Thoracic aorta (tissue), 2 donors: ENCODE measurements at places on chromosomes 16 and 17.

GRCh38 chr16:66651474-66651765 lies 45.1 kb downstream of the CMTM4 start:
- no peak for DNase-seq

DNA sequence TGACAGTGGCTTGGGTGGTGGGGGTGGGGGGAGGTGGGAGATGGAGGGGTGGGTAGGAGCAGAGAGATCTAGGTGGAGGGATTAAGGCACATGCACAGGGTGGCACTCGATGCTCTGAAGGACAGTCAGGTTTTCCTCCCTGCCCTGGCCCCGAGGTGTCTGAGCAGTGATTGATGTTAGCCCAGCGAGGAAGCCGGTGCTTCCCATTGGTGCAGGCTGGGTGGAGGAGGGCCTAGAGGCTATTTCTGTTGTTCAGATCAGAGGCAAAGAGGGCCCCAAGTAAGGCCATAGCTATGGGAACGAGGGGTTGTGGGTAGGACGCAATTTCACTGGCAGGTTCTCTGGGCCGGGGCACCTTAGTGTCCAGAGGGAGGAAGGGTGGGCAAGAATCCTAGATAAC lies 23.1 kb downstream of the CACNA1G start:
- no peak for DNase-seq

DNA sequence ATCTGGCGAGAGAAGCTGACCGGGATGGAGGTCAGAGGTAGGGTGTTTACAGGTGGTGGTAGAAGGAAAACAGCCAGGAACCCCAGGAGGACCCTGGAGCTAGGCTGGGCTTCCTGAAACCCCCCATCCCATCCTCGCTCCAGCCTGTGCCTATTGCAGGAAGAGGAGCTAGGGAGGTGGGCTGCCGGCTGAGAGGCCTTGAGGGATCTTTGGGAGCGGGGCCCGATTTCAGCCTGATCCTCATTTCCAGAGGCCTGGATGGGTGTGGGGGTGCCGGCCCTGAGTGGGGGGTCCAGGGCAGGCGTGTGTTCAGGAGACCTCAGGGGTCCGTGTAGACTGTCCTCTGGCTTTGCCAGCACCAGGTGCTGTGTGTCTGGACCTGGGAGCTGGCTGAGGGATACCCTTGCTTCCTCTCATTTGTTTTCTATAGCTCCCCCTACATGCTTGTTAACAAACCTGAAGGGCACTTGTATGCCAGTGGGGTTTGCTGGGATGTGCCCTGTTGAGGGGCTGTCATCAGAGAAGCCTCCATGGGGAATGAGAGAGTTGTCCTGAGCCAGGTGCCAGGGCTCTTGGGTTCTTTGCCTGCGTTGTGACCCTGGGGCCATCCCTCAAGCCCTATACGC lies 18.9 kb upstream of the RAP1GAP2 start:
- DNase-seq = no peak

GRCh38 chr17:57739402-57740234 lies 5.5 kb downstream of the CCDC182 start:
- DNase-seq = no peak

DNA sequence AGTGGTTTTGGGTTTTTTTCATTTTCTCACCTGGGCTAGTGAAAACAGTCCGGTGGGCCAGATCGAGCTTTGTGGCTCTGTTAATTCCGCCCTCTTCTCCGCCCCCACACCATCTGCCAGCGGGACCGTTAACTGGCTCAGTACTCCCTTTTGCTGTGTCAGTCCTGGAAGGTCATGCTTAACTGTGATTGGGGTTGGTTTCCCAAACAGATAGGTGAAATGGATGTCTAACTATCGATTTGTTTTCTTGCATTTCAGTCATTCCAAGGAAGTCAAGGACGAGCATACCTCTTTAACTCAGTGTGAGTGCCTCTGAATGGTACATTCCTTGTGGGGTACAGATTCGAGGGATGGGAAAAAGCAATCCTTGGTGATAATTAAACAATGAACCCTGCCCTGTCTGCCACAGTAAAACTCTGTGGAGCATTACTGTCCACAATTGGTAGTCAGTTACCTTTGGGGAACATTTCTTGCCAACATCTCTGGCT lies 56.7 kb downstream of the YPEL2 start:
- no peak for DNase-seq

DNA sequence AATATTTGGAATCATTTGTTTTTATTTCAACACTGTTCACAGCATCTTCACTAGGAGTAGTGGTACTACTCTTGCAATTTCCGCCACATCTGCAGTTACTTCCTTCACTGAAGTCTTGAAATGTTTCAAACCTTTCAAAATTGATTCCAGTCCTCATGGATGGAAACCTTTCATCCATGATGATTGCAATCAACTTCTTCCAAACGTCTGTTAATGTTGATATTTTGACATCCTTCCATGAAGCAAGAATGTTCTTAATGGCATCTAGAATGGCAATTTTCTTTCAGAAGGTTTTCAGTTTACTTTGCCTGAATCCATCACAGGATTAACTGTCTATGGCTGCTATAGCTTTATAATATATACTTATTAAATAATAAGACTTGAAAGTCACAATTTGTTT lies 736.8 kb upstream of the CA10 start:
- DNase-seq = no peak

DNA sequence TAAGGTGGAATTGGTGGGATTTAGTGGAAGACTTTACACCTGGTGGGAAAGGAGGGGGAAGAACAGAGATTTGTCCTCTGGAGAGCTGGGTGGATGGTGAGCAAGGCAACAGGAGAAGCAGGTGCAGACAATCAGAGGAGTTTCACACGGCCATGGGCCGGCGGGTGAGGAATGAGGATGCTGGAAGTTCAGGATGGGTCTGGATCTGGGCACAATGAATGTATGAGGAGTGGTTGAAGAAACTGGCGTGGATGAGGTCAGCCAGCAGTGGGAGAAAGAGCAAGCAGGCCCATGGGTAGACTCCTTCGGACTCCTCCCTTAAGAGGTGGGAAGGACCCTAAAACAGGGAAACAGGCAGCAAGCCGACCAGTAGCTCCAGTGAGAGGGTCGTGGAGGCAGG lies 10.1 kb upstream of the MNT start:
- no peak for DNase-seq

GRCh38 chr17:7894866-7895265 lies 6.3 kb downstream of the CHD3 start:
- DNase-seq = no peak

GRCh38 chr17:77675411-77675810 lies 283.1 kb upstream of the TNRC6C start:
- no peak for DNase-seq

DNA sequence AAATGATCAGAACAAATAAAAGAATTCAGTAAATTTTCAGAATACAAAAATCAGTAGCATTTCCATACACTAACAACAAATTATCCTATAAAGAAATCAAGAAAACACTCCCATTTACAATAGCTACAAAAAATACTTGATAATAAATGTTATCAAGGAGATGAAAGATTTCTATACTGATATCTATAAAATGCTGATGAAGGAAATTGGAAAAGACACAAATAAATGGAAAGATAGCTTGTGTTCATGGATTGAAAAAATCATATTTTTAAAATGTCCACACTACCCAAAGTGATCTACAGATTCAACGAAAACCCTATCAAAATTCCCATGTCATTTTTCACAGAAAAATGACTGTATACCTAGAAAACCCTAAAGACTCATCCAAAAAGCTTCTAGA lies 18.1 kb downstream of the SLFN12 start:
- DNase-seq = no peak

DNA sequence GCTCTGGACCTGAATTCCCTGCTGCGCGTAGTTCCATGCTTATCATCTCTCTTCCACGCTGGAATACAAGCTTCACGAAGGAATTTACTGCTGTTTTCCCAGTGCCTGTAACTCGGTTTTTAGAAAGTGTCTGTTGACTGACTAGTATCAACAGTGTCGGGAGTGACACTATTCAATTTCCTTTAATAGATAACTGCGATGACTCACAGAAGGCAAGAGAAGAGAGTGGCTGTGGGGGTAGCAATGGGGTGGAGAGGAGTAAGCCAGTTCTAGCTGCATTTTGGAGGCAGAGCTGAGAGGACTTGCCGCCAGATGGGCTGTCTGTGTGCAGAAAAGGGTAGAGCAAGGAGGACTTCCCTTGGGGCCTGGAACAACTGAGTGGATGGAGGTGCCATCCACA lies 25.2 kb downstream of the B4GALNT2 start:
- no peak for DNase-seq

- DNase-seq = no peak
These were observed 45.4 kb upstream of the EMP2 start for GRCh38 chr16:10625595-10626357.

DNA sequence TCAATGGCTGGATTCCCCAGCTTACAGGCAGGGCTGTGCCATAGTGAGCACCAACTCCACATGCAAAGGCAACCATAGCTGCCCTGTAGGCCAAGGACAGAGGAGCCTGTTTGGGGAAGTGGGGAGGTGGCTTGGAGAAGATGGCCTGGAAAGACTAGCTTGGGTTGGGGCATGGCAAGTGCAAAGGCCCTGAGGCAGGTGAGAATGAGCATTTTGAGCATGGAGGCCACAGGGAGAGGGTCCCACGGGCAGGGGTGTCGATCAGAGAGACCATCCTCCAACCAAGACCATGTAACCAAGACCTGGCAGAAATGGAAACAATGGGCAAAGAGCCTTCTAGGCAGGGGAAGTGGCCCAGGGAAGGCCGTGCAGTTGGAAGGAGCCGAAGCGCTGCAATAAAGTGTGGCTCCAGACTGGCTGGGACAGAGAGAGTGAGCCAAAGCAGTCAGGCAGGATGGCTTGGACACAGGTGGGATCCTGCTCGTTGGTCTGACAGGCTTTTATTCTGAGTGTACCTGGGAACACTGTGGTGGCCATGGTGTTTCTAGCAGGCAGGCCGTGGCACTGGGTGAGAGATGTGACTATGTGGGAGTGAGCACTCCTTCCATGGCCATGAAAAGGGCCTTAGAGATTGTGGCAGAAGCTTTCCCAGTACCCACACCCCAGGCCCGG lies 24.8 kb upstream of the MPRIP start:
- no peak for DNase-seq

DNA sequence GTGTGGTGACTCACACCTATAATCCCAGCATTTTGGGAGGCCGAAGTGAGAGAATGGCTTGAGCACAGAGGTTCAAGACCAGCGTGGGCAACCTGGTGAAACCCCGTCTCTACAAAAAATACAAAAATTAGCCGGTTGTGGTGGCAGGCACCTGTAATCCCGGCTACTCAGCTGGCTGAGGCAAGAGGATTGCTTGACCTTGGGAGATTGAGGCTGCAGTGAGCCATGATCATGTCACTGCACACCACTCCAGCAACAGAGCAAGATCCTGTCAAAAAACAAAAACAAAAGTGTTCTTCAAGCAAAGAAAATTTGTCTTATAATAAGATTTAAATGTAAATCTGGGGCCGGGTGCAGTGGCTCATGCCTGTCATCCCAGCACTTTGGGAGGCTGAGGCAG lies 51.5 kb downstream of the PAFAH1B1 start:
- no peak for DNase-seq

- no peak for DNase-seq
These were observed 76.6 kb downstream of the CMIP start for GRCh38 chr16:81521141-81521626.

DNA sequence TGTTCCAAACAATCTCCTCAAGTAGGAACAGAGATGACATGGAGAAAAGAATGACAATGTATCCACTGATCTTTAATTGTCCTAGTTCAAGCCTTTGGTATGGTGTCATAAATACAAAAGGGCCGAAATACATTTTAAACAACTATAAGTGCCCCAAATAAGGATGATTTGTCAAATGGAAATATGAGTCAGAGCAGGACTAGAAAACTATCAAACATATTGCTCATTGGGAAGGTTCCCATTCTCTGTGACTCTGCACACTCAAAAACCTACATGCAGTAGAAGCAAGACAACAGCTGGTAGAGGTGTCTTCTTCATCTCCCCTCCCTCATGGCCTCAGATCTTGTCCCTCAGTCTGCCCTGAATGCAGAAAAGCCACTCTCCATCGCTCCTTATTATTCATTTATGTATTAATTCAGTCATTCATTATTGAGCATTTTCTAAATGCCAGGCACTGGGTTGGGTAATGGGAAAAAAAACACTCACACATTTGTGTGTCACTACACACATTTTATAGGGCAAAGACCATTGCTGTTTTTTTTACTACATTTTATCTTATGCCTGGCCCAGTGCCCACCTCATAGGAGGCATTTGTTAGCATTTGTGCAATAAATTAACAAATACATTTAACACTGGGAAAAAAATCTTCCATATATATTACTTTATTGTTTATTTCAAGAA lies 10.1 kb downstream of the CA10 start:
- DNase-seq = no peak
